Activated CD4-positive, alpha-beta T cell treated with anti-CD3 and anti-CD28 coated beads for 4 hours (primary cell): ENCODE measurements at places on chromosomes 16 and 17.

DNA sequence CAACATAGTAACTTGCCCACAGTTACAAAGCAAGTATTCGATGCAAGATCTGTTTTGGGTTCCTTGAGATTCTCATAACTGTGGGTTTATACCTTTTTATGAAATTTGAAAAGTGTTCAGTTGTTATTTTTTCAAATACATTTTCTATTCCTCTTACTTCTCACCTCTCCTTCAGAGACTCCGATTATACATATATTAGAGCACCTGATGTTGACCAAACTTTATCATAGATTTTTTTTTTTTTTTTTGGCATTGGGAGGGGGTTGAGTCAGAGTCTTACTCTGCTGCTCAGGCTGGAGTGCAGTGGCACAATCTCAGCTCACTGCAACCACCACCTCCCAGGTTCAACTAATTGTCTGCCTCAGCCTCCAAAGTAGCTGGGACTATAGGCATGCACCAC lies 51.3 kb upstream of the RBBP6 start:
- DNase-seq, result no peak

DNA sequence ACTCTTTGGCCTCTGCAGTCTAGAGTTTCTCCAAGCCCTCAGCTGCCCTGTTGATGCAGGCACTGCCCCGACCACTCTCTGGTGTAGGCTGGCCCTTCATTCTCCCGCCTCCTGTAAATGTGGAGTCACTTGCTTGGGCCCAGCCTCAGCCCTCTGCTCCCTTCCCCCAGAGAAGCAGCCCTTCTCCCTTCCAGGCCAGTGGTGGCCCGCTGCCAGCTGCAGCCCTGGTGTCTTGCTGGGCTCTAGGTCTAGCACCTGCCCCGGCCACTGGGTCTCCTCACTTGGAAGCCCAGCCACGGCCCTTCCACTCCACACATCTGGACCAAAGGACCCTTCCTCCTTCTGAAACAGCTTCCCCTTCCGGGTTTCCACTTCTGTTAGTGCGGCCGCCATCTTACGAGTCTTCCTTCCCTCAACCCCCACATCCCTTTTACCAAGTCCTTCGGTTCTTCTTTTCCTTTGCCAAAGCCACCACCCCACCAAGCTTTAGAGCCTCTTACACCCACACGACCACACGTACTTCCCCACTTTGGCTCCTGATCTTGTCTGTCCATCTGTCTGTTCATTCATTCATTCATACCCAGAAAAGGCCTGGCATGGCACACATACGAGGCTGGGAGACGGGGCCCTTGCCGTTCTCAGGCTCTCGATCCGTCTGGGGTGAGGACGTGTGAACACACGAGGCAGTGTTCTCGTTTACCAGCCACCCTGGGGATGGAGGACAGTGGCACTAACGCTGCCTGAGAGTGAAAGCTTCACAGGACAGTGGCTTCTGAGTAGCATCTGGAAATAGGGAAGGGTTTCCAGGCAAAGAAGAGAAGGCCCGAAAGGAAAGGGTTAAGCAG lies 68.0 kb downstream of the ABR start:
- no peak for DNase-seq

- DNase-seq, result no peak
These were observed 1.5 kb upstream of the CARD14 start for GRCh38 chr17:80168371-80168770.

GRCh38 chr16:31362476-31363405 lies 7.8 kb downstream of the ITGAX start:
- no peak for DNase-seq

DNA sequence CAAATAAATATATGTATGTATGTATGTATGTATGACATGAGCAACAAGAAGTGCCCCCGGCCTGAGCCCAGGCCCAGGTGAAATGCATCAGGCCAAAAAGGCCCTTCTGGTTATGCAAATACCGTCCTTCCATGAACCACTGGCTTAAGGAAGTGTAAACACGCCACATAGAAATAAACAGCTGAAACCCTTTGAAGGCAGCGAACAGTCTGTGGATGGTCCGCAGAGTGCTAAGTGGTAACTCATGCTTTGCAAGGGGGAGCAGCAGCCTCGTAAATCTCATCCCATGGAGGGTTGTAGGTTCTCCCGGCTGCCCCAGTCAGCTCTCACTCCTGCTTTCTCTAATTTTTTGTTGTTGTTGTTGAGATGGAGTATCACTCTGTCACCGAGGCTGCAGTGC lies 36.7 kb downstream of the COTL1 start:
- DNase-seq, result no peak

DNA sequence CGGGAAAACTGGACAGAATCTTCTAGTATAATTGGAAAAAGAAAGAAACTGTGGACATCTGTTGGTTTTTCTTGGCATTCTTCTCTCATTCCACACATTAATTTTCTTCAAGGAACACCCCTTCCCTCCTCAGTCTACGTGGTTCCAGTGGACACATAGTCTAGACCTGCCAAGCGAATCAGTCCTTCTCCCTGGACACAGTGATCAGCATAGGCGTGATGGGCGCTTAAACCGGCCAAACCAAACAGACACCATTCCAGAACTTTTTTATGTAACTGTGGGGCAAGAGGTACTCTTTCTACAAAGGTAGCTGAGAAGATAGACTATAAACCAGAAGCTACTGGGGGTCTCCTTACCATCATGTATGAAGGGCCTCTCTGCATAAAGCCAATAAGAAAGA lies 121.8 kb upstream of the COX10 start:
- no peak for DNase-seq
